ENCODE measurements at places on chromosomes 6 and 20.
A peak's percentile ranks its signal among the peaks of the same experiment; 100 is the strongest.

DNA sequence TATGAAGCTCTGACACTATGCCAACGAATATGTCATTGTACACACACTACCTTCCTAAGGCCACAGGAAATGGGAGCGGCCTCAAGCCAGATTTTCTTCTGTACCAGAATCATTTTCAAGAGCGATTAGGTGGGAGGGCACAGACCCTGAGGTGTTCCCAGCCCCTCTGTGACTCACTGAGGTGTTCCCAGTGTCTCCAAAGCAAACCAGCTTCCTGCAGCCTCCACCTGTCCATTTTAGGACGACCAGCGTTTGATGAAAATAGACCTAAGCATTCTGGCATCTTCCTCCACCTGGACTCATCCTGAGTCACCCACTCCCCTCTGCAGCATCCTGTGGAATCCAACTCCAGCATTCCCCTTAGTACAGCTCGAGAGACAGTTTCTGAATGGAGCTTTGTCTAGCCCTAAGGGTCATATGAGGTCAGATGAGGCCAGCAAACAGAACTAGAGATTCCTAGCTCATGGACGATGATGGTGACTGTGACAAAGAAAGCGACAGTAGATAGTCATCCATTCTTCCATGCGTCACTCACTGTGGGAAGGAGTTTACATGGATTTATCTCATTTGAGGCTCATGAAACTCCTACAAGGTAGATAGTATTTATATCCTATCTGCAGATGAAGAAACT is 203.4 kb downstream of the PTPRT start:
- no peak for DNase-seq

DNA sequence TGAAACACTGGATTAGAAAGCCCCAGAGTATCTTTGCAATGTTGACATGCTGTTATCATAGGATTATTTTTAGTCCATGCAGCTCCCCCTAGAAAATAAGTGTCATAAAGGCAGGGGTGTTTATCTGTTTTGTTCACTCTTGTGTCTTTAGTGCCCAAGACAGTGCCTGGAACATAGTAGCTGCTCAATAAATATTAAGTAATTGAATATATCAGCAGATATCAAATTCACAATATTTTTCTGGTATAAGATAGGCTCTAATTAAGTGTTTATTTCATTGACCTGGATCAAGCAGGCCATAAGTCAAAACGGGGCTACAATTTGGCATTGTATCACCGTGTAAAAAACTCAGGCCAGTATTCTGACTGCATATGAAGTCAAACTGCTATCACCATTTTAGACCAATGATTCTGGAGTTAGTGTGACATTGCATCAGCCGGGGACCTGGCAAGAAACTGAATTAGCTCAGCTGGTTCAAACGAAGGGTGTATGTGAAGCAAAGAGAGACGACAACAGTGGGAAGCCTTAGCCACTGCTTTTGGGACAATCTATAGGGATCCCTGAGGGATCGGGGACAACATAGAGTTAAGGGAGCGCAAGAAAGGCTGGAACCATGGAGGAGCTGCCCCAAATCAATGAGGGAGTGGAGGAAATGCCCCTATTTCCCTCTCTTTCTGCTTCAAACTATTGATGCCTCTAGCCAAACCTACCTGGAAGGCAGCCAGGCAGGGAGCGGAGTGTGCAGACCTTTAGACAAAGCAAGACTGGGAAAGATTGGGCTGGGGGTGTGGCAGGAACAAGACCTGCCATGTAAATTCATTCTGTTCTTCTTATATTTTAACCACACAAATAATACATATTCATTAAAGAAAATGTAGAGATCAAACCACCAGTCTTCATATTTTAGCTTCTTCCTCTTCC is 112.2 kb downstream of the PLEKHG1 start:
- DNase-seq, result peak; percentile 55

- DNase-seq, result no peak
Observed at GRCh38 chr20:40814631-40814960, 125.6 kb upstream of the MAFB start.

- no peak for DNase-seq
Observed at GRCh38 chr6:99590728-99591672, 15.6 kb upstream of the PRDM13 start.

GRCh38 chr6:38640216-38640909 is 634 bp upstream of the BTBD9 start:
- no peak for DNase-seq
